Urinary bladder (tissue), 4 donors: ENCODE measurements at places on chromosomes 16 and 17. TPM values are rescaled to one million over a fixed set of nuclear protein-coding genes. Genes with fewer than 3 reads are reported as not detected.

Gene RBFOX1
- total RNA-seq, result 2.4 TPM

Gene TBC1D3C
- 1.0 TPM for total RNA-seq

Gene ELMO3
- 2.7 TPM for total RNA-seq

Gene CLEC18A
- 1.7 TPM for total RNA-seq

Gene MMP15
- total RNA-seq, result 10.6 TPM

Gene CORO7
- total RNA-seq, result 13.7 TPM

Gene OR3A2
- total RNA-seq, result 0.42 TPM

DNA sequence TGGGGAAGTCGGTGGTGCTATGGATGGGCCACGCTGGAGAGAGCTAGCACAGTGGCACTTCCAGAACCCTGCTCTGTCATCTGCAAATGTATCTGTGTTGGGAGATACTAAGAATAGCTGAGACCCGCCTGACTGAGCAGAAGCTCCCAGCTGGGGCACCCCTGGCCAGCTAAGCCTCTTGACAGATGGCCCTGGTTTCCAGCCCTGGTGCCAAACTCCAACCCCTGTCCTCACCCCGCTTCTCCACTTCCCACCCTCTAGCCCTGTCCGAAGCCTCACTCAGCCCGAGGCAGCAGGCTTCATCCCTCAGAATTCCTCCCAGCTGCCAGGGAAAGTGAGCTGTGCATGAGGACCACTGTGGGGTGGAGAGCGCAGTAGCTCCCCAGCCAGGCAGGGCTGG is 124.4 kb downstream of the CCDC144A start:
- DNase-seq, result no peak

GRCh38 chr16:49780433-49780832 is 75.5 kb downstream of the ZNF423 start:
- no peak for DNase-seq

DNA sequence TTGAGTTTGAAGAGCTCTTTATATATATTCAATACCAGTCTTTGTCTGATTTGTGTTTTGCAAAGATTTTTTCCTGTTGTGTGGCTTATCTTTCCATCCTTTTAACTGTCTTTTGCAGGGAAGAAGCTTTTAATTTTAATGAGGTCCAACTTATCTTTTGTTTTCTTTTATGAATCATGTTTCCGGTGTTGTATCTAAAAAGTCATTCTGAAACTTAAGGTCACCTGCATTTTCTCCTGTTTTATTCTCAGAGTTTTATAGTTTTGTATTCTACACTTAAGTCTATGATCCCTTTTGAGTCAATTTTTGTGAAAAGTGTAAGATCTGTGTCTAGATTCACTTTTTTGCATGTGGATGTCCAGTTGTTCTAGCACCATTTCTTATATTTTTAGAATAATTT is 24.6 kb upstream of the COX10 start:
- DNase-seq, result no peak

DNA sequence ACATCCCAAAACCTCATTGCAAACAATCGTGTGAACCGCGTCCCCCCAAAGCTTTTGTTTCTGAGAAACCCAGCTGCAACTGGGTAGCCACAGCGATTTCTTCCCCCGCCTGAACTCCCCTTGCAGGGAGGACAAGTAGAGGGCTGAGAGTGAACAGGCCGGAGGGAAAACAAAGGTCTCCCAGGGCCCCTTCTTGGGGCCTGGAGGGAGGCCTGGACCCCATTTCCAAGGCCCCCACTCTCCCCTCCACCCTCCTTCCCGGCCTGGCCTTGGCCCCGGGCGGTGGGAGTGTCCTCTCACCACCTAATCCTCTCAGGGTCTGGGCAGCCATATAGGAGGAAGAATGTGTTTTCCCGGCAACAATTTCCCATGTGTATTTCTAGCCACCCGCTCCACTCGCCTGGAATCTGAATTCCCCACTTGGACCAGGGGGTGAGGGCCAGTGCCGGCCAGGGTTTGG is 2.6 kb downstream of the GLIS2 start:
- no peak for DNase-seq

GRCh38 chr16:1014771-1015495 is 33.4 kb downstream of the SOX8 start:
- DNase-seq, result no peak

DNA sequence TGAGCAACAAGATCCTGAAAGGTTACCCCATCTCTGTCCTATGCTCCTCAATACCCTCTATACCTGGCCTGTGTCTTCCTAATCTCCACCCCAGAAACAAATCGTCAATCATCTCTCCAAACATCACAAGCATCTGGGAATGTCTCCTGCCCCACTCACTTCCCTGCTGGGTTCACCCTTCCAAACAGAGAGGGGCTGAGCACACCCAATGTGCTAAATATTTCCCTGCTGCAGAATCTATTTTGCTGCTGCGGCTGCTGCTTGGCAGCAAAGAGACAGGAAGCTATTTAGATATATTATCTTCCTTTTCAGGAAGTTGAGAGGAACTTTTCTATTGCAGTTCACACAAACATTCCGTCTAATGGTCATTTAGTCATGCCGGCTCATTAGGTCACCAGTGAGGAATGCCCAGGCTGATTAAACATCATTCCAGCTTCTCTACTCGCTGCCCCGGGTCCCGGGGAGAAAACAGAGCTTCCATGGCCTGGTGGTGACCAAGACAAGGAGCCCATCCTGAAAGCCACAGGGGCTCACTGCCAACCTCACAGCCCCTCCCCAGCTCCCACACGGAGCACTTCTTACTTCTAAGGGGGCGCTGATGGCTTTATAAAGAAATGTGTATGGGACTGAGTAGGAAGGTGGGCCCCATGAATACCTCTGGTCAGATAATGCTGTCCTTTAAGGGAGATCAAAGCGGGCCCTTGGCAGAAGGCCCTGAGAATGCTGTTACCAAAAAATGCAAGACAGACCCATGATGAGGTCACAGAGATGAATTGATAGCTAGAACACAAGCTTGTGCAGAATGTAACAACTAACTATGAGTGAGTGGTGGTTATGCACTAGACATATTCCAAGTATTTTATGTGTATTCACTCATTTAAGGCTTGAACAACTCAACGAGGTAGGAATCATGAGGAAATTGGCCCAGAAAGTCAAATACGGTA is 218.3 kb downstream of the SOX9 start:
- no peak for DNase-seq

GRCh38 chr17:11282586-11282985 is 41.6 kb downstream of the SHISA6 start:
- DNase-seq, result no peak

DNA sequence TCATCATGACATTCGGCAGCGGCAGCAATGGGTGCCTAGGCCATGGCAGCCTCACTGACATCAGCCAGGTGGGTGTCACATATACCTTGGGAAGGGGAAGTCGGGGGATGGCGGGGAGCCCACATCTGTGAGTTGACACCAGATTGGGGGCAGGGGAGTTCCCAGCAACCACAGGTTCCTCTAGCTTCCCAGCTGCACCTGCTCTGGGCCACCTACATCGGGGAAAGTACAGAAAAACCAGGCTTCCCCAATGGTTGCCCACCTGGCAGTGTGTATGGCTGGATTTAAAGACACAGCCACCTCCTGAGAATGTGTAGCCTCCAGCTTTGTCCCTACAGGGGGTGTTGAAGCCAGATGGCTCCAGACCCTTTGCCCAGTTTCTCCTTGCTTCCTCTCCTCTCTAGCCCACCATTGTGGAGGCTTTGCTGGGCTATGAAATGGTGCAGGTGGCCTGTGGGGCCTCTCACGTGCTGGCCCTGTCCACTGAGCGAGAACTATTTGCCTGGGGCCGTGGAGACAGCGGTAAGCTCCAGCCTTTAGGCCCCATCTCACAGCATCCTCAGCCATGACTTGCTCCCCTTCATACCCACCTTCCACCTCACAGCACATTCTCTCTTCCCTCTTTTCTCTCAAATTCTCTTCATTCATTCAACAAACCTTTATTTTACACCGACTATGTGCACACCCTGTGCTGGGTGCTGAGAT is 5.0 kb upstream of the TRAF4 start:
- no peak for DNase-seq

GRCh38 chr17:67285360-67285759 is 40.4 kb upstream of the HELZ start:
- no peak for DNase-seq

DNA sequence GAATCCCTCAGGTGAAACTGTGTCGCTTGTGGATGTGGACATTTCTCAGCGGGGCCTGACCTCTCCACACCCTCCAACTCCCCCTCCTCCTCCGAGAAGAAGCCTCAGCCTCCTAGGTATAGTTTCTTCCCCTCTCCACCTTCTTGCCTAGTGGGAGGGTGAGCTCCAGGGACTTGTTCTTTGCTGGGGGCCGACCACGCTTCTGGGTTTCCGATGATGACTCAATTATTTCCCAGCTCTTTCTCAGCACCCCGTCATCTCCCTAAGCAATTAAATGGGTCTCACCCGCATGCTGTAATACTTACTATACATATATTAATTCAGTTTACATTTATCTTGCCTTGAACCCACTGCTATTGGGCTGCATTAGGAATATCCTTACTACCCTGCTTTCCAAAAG is 13.1 kb downstream of the SOCS7 start:
- no peak for DNase-seq

- DNase-seq, result no peak
Measured at GRCh38 chr17:33220036-33220435, 73.1 kb downstream of the ASIC2 start.

DNA sequence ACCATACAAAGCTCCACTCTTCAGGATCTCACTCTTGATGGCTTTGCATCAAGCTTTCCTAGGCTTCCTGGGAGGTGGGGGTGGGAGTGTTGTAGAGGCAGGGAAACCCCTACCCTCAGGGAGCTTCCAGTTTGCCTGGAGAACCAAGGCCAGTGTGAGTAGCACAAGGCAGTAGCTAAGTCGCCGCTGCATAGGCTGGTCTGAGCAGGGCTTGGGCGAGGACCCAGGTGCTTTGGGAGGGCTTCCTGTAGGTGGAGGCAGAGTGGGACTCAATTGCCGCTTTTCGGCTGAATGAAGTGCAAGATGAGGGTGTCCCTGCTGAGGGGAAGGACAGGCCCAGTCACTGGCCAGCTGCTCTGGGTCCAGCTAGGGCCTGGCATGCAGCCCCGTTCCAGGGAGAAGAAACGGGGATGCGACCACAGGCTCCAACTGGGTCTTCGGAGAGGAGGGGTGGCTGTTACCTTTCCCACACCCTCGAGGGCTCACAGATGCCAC is 3.9 kb downstream of the CD79B start:
- DNase-seq, result no peak

DNA sequence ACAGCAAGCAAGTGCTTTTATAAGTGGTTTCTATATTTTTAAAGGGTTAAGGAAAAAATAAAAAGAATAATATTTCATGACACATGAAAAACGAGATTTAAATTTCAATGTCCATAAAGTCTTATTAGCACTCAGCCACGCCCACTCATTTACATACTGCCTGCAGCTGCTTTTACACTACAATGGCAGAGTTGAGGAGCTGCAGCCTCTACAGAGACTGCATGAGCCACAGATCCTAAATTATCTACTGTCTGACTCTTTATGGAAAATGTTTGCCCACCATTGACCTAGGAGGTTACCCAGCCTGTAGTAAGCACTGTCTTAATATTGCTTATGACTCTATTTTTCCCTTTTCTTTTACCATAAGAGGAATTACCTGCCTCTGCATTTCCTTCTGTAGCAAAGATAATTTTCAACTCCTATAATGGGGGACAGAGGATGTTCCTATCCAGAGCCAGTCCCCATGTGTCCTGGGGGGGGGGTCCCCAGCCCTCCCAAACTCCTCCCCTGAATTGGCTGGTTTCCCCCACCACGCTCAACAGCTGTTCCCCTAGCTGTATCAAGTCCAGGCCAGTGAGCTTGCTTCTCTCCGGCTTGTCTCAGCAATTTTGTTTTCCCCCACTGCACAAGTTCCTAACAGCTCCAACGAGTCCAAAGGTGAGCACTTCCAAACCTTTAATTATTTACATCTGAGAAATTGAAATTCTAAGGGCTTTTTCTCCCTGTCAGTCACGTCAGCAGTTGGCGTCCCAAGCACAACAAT is 139.4 kb upstream of the ERCC4 start:
- no peak for DNase-seq

DNA sequence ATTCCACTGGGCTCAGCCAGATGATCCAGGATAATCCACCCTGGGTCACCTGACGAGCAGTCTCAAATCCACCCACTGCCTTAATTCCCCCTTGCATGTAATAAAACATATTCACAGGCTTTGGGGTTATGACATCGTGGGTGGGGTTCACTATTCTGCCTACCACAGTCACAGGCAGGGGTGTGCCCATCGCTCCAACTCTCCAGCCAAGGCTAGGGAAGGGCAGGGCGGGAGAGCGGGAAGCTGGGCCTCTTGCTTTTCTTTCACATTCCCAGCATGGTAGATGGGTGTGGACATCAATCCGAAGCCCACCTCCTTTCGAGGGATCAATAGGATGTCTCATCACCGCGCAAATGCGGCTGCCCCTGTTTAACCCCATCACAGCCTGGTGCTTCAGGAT is 12.7 kb upstream of the CD300LD start:
- DNase-seq, result no peak

GRCh38 chr17:14355556-14355955 is 54.7 kb downstream of the HS3ST3B1 start:
- DNase-seq, result no peak

GRCh38 chr16:55703003-55704001 is 47.5 kb downstream of the SLC6A2 start:
- DNase-seq, result peak; percentile 41

- DNase-seq, result no peak
Measured at GRCh38 chr16:50705436-50706110, 12.2 kb downstream of the NOD2 start.
